T-cell (primary cell): ENCODE measurements at places on chromosomes 5 and 9. TPM values are rescaled to one million over a fixed set of nuclear protein-coding genes. Genes with fewer than 3 reads are reported as not detected.

STOML2 gene
- total RNA-seq, result 58.2 TPM

CER1 gene
- total RNA-seq, result not detected

LTC4S gene
- total RNA-seq, result 6.3 TPM

PCDHA9 gene
- total RNA-seq, result not detected

RAD17 gene
- 29.7 TPM for total RNA-seq

PCDHA8 gene
- not detected for total RNA-seq

GRCh38 chr5:19837536-19838174 is 150.3 kb downstream of the CDH18 start:
- no peak for DNase-seq
- no peaks in the 10 kb centered on the region for H3K27me3 ChIP-seq
- no peaks in the 10 kb centered on the region for H3K36me3 ChIP-seq
- no peak overlapping the region for H3K4me3 ChIP-seq

DNA sequence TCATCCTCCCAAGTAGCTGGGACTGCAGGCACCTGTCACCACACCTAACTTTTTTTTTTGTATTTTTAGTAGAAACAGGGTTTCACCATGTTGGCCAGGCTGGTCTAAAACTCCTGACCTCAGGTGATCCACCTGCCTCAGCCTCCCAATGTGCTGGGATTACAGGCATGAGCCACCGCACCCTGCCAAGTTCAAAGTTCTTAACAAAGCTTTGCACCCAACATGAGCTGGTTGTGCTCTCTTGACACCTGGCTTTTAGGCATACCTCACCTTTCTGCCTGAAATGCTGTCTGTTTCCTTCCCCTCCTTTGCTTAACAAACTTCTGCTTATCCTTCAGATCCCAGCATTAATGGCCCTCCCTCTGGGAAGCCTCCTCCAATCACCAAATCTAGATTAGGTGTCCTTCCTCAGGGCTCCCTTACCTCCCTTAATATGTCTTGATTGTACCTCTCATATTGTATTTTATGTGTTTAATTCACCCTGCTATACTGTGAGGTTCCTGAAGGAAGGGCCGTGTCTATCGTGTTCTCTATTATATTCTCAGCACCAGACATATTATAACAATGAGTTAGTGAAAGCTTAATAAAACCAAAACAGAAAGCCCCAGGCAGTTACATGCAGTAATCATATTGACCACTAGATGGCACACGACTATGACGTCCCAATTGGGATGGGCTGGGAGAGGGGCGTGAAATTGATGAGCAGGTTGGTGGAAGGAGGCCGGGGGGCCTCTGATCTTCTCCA is 62.9 kb upstream of the PPARGC1B start:
- no peak overlapping the region for H3K4me3 ChIP-seq
- H3K27ac ChIP-seq, result no peak overlapping the region
- no peaks in the 10 kb centered on the region for H3K4me1 ChIP-seq
- no peaks in the 10 kb centered on the region for H3K36me3 ChIP-seq

- H3K27ac ChIP-seq, result no peak overlapping the region
- no peaks in the 10 kb centered on the region for H3K4me1 ChIP-seq
- no peak overlapping the region for H3K4me3 ChIP-seq
Measured at GRCh38 chr5:127425868-127426267, 91.6 kb upstream of the PRRC1 start.

GRCh38 chr9:129987047-129987446 is 55.9 kb downstream of the FNBP1 start:
- no peak for DNase-seq
- peak overlapping the region; percentile 30 for H3K27ac ChIP-seq
- no peaks in the 10 kb centered on the region for H3K27me3 ChIP-seq
- H3K36me3 ChIP-seq, result no peaks in the 10 kb centered on the region
- no peak overlapping the region for H3K4me3 ChIP-seq

- DNase-seq, result no peak
- no peaks in the 10 kb centered on the region for H3K27me3 ChIP-seq
- no peaks in the 10 kb centered on the region for H3K4me1 ChIP-seq
- H3K4me3 ChIP-seq, result no peak overlapping the region
- H3K27ac ChIP-seq, result no peak overlapping the region
Measured at GRCh38 chr5:153523211-153523610, 32.7 kb downstream of the GRIA1 start.

- no peak for DNase-seq
- H3K4me1 ChIP-seq, result no peaks in the 10 kb centered on the region
- H3K27me3 ChIP-seq, result no peaks in the 10 kb centered on the region
Measured at GRCh38 chr5:150255659-150256409, 33.7 kb downstream of the CAMK2A start.
